ENCODE measurements at places on chromosomes 2 and 18.

DNA sequence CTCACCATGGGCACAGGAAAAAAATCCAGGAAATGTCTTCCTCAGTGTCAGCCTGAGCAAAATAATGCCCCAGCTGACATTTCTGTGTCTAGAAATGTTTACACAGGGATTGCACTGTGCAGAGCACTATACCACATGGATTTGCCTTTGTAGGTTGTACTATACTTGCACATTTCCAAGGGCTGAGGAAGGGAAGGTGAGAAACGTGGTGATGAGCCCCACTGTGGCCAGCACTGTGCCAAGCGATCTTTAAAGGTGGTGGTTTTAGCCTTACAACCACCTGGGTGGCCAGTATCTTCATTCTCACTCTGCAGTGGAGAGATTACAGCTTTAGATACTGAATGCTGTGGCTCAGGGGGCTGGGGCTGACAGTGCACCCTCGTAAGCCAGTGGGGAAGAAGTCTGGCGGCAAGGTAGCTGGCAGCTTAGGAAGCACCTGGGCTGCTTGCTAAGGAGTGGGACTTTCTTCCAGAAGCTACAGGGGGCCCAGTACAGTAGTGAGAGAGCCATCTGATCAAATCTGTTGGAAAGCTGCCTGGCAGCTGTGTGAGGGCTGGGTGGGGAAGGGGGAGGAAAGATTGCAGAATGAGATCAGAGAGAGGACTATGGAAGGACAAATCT lies 81.4 kb upstream of the MSH2 start:
- no peak for DNase-seq

DNA sequence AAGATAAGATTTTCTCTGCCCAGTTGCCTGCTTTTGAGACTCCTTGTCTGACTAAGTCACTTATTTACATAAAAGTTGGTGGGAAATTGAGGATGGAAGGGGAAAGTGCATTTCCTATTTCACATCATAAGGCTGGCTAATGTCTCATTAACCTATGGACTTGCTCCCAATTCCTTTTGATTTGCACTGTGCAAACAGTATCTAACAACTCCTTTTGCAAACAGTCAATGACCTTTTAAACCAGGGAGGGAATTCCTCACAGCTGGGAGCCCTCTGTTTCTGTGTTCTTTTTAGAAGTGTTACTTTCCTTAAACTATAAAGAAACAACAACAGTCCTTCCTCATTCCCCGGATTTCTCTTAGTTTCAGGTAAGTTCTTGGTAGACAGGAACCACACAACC lies 272.8 kb downstream of the RND3 start:
- no peak for DNase-seq

DNA sequence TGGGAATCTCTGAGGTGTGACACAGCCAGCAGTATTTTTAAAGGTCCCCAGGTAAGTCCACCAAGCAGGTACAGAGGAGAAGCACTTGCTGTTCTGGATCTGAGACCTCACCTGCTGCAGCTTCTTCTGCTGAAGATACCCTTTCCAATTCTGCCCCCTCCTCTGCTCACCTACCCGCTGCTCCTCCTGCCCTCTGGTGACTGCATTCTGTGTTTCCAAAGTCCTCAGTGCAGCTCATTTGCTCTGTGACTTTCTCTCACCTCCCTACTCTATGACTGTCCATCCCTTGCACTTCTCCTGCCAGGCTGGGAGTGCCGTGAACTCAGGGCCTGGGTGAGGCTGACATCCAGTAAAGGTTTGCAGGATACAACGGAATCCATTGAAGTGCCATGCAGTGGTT lies 205.2 kb upstream of the LYPD1 start:
- DNase-seq = no peak

DNA sequence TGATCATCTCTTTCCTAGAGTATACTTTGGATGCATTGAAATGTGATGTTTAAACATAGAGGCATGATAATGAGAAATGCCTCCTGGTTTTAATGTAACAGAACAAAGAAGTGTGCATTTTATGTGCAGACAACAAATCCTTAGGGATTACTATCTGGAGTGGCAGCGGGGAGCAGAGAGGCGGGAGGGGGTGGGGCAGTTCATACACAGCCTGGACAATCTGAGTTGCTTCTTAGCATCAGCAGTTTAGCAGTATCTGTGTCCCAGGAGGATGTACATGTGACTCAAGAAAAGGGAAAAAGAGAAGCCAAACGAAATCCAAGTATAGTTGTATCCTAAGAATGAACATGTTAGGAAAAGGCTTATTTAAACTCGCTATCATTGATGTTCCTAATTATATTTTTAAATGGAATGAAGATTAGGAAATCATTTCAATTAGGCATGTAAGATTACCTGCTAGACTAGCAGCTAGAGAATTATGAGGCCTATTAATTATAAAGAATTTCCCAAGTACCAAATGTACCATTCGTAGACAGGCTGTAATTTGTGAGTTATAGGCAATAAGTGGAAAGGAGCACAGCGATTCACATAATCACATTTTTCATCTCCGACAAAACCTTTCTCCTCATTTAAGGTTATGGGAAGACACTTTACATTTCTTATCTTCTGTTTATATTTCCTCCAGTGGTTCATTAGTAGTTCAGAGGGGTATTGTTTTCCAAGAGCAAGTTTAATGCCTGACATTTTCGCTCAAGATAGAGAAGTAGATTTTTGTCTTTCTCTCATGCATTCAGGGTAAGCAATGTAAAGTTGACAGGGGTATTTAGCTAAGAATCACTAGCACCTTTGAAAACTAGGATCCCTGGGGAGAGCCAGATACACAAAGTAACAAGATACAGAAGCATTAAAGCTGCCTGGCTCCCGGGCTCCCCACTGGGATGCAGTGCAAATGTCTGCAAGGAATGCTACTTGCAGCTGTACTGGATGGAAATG lies 141.3 kb upstream of the NOSTRIN start:
- DNase-seq = no peak

DNA sequence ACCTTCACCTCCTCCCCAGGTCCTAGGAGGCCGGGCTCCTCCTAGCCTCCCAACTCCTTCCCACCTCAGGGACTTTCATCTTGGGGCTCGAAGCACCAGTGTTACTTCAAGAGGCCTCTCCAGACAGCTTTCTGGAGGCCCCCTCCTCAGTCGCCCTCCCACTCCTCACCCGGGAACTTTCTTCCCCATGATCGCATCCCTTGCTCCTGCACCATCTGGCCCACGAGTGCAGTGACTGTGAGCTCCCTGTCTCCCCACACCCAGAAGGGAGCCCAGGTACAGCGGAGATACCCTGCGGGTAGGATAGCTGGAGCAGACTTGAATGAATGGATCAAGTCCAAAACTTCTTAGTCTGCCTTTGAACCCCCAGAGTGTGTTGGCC lies 6.1 kb downstream of the ERFE start:
- no peak for DNase-seq
